ENCODE measurements at places on chromosomes 3 and 15. TPM values are rescaled to one million over a fixed set of nuclear protein-coding genes. Genes with fewer than 3 reads are reported as not detected.

The RETNLB gene
- not detected for total RNA-seq

The FGD5 gene
- 14.4 TPM for total RNA-seq

The PLA2G4E gene
- total RNA-seq = 0.71 TPM

The CHRD gene
- 3.5 TPM for total RNA-seq

GRCh38 chr15:69812861-69813261 lies 284.9 kb downstream of the TLE3 start:
- peak; percentile 18 for DNase-seq
- H3K27me3 ChIP-seq = no peaks in the 10 kb centered on the region
- H3K4me3 ChIP-seq = no peak overlapping the region
- no peaks in the 10 kb centered on the region for H3K4me1 ChIP-seq

- no peak overlapping the region for H3K27ac ChIP-seq
- no peaks in the 10 kb centered on the region for H3K4me1 ChIP-seq
- no peak overlapping the region for H3K4me3 ChIP-seq
- H3K36me3 ChIP-seq = no peaks in the 10 kb centered on the region
- H3K27me3 ChIP-seq = no peaks in the 10 kb centered on the region
Observed at GRCh38 chr3:84943379-84943778, 15.4 kb upstream of the CADM2 start.

- H3K27ac ChIP-seq = no peak overlapping the region
- H3K36me3 ChIP-seq = no peaks in the 10 kb centered on the region
- no peak overlapping the region for H3K4me3 ChIP-seq
- peaks cover 3% of the 10 kb centered on the region for H3K4me1 ChIP-seq
Observed at GRCh38 chr15:77034695-77035489, 36.0 kb downstream of the TSPAN3 start.

The SLC27A2 gene
- 2.5 TPM for total RNA-seq

GRCh38 chr3:73908218-73908617 lies 283.5 kb upstream of the PDZRN3 start:
- H3K4me1 ChIP-seq = no peaks in the 10 kb centered on the region
- no peak overlapping the region for H3K27ac ChIP-seq
- H3K36me3 ChIP-seq = no peaks in the 10 kb centered on the region
- DNase-seq = no peak

The CCRL2 gene
- total RNA-seq = 0.87 TPM

The PDZRN3 gene
- 30.8 TPM for total RNA-seq

DNA sequence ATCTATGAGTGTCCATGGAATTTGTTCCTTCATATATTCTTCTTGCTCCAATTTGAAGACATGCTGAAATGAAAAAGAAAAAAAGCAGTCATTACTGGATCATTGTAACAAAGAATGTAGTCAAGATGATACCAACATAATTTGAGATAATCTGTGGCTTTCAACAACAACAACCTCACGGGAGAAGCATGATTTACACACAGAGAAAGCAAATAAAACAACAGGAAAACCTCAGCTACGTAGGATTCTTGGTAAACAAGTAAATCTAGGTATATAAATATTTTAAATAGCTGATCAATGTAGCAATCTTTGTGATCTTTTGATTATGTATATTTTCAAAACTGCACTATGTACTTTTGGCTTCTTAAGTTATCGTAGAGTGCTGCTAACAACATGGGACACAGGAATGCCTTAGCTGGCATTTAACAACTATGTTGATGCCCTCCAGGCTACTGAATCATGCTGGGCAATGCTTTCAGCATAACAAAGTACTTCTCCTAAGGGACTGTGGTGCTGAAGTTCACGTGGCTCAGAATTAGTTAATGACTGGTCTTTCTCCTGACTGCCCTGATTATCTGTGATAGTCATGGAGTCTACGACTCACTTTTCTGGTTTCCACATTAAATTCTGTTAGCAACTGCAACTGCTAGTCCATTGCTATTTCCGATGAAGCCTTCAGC lies 96.5 kb upstream of the MYO5C start:
- no peak overlapping the region for H3K4me3 ChIP-seq
- no peaks in the 10 kb centered on the region for H3K27me3 ChIP-seq
- no peak for DNase-seq
- H3K4me1 ChIP-seq = no peaks in the 10 kb centered on the region

The SUCLG2 gene
- 18.0 TPM for total RNA-seq

GRCh38 chr3:111081008-111081545 lies 9.5 kb downstream of the NECTIN3 start:
- no peak overlapping the region for H3K27ac ChIP-seq
- H3K27me3 ChIP-seq = no peaks in the 10 kb centered on the region
- H3K4me3 ChIP-seq = no peak overlapping the region
- peaks cover 2% of the 10 kb centered on the region for H3K4me1 ChIP-seq

DNA sequence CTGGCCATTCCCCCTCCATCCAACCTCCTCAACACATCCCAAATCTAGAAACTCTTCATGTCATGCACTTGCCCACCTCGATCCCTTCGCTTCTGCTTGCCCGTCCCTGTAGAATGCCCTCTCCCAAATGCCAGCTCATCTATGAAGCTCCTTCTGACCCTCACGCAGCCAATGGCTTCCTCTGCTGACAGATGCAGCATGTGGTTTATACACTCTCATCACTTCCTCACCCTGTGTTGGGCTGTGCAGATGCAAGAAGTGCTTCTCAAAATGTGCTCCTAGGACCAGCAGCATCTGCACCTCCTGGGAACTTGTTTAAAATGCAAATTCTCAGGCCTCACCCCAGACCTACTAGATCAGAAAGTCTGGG lies 51.7 kb downstream of the SEMA5B start:
- no peak overlapping the region for H3K27ac ChIP-seq
- no peaks in the 10 kb centered on the region for H3K4me1 ChIP-seq
- no peaks in the 10 kb centered on the region for H3K36me3 ChIP-seq
- no peak overlapping the region for H3K4me3 ChIP-seq
- DNase-seq = no peak

DNA sequence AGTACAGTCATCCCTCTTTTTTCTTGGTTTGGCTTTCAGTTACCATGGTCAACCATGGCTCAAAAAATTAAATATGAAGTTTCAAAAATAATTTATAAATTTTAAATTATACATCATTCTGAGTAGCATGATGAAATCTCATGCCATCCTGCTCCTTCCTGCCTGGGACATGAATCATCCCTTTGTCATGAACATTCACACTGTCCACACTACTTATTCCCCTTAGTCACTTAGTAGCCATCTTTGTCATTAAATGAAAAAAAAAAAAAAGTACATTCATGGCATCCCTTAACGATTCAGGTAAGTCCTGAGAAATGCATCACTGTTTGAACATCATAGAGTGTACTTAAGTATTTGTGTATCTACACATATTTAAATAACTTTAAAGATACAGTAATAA lies 1046.3 kb downstream of the ROBO2 start:
- H3K27me3 ChIP-seq = no peaks in the 10 kb centered on the region
- H3K36me3 ChIP-seq = no peaks in the 10 kb centered on the region
- no peak overlapping the region for H3K27ac ChIP-seq
- H3K4me3 ChIP-seq = no peak overlapping the region
- DNase-seq = no peak

The CRYGS gene
- total RNA-seq = 8.6 TPM

The MYO5A gene
- 35.5 TPM for total RNA-seq
